Naive thymus-derived CD4-positive, alpha-beta T cell (primary cell): ENCODE measurements at places on chromosomes 3 and 15. TPM values are rescaled to one million over a fixed set of nuclear protein-coding genes. Genes with fewer than 3 reads are reported as not detected.

DNA sequence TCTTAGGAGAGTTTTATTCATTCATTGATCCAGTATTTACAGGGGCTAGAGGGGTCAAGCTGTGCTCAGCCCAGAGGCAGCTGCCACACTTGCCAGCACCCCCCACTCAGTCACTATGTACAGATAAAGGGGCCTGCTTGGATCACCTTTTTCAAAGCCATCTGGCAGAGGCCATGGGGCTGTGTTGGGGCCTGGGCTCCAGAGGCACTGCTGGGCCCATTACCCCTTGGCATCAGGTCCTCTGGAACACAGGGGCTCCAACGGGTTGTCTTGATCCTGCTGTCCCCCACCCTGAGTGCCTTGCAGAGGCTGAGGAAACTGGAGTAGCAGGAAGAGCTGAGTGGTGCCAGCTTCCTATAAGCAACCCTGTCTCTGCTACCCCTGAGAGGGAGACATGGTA is 43.9 kb downstream of the SEMA3G start:
- DNase-seq: no peak

- no peak for DNase-seq
Observed at GRCh38 chr3:182136008-182136910, 424.5 kb downstream of the SOX2 start.

GRCh38 chr3:155949453-155950217 is 79.2 kb downstream of the GMPS start:
- no peak for DNase-seq

GRCh38 chr3:149590691-149591441 is 67.0 kb downstream of the WWTR1 start:
- DNase-seq: no peak

DNA sequence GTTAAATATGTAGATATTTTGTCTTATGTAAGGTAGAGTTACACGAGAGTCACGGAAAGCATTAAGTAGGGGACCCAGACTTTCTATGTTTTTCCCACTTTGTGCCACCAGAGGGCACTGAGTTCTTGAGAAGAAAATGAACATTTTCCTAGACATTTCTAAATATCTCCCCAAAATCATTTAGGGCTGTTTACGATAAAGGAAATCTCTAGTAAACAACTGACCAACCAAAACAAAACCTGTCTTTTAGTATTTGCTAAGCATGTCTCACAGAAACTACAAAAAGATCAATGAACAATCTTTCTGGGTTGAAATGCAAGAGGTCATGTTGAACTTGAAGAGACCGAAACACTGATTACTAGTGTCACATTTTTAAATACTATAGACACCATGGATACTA is 16.1 kb downstream of the POU1F1 start:
- DNase-seq: peak; percentile 25

- DNase-seq: no peak
Observed at GRCh38 chr3:29324180-29324651, 43.3 kb downstream of the RBMS3 start.

Gene TRH
- total RNA-seq: not detected in 2 replicates

Gene MYEF2
- 28.5 and 29.1 TPM in 2 replicates for total RNA-seq

Gene CACNA1D
- total RNA-seq: not detected

Gene OXTR
- 0.20 TPM for total RNA-seq

Gene PLA2G4E
- total RNA-seq: not detected

Gene GOLGA8M
- total RNA-seq: 3.2 TPM
